Anterior cingulate cortex (tissue), 58 donors: ENCODE measurements at places on chromosomes 6 and 20.

- DNase-seq: peak; percentile 12
These were observed 37.4 kb downstream of the GCNT2 start for GRCh38 chr6:10558565-10558964.

GRCh38 chr6:71524201-71524600, 235.6 kb downstream of the OGFRL1 start:
- no peak for DNase-seq

GRCh38 chr6:169271158-169271876, 17.7 kb upstream of the THBS2 start:
- no peak for DNase-seq

- DNase-seq: no peak
These were observed 1.3 kb upstream of the FNDC11 start for GRCh38 chr20:63552481-63553249.

GRCh38 chr6:140436023-140436811, 1061.8 kb upstream of the CITED2 start:
- no peak for DNase-seq

GRCh38 chr6:36597775-36598174, 3.6 kb downstream of the SRSF3 start:
- DNase-seq: no peak

DNA sequence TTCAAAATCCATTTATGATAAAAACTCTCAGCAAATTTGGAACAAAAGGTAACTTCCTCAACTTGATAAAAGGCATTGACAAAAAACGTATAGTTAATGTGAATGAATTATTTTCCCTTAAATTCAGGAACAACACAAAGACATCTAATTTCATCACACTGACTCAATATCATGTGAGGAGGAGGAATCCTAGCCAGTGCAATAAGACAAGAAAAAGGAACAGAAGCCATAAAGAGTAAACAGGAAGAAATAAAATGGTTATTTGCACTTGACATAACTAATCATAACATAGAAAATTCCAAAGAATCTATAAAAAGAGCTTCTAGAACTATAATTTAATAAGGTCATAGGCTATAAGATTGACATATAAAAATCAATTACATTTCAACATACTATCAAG, 31.4 kb downstream of the CHD6 start:
- DNase-seq: no peak

DNA sequence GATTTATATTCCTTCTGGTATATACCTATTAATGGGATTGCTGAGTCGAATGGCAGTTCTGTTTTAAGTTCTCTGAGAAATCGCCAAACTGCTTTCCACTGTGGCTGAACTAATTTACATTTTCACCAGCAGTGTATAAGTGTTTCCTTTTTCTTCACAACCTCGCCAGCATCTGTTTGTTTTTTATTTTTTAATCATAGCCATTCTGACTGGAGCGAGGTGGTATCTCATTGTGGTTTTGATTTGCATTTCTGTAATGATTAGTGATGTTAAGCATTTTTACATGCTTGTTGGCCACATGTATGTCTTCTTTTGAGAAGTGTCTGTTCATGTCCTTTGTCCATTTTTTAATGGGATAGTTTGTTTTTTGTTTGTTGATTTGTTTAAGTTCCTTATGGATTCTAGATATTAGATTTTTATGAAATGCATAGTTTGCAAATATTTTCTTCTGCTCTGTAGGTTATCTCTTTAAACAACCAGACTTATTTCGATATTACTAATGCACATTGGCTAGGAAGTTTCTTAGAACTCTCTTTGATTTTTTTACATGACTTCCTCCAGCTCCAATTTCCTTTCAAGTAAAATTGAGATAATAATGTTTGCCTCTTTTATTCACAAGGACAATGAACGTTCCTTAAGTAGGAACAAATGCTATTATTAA, 12.2 kb upstream of the VNN1 start:
- DNase-seq: no peak

DNA sequence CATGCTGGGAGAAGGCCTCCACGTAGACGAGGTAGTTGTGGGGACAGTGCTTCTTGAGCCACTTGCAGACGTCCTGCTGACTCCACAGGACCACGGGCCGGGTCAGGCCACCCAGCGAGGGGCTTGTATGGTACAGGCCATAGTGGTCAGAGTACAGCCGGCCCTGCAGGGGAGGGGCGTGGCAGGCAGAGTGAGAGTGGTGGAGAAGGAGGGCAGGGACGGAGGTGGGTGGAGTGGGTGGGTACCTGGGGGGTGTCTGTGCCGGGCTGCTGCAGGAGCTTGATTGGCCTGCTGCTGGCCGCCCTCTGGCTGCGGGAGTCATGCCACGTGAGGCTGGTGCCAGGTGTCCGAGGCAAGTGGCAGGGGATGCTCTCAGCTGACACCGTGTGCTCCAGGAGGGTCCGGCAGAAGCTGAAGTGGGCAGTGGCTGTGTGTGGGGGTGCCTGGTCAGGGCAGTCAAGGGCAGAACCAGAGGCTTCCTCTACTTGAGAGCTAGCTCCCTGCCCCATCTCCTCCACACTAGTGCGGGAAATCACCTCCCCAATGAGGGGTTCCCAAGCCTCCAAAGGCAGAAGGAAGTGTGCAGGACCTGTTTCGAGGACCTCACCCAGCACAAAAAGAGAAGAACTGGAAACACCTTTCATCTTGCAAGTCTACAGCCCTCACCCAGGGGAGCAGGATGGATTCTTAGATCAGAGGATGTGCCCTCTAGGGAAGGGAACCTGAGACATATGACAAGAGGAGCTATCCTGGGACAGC, 2.3 kb downstream of the SAMD10 start:
- DNase-seq: no peak

GRCh38 chr6:156013155-156013554, 557.5 kb upstream of the NOX3 start:
- DNase-seq: no peak

DNA sequence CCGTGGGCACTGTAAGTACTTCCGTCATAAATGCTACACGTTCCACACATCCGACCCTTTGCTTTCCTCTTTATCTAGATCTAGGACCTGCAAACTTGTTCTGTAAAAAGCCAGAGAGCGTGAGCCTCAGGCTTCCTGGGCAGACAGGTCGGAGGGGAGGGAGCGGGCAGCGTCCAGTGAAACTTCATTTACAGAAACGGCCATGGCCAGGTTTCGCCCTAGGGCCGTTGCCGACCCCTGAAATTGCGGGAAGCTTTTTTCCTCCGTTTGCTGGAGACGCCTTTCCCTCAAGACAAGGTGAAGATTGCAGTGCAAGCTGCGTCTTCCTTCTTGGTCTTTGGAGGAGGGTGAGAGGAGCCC, 155.4 kb downstream of the DLL1 start:
- DNase-seq: no peak

DNA sequence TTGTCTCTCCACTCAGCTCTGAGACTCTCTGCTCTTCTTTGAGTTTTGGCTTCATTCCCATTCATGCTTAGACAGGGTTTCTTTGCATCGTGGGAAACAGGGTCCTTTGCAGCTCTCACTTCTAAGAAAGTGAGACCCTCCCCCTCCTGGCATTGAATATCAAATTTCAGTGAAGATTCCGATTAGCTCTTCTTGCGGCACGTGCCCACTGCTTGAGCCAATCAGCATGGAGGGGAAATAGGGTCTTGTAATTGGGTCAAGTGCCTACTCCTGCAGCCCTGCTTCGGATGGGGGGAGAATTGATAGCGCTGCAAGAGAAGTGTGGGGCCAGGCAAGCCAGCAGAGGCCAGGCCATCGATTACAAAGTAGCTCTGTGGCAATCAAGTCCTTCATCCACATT, 69.6 kb downstream of the TFAP2C start:
- DNase-seq: no peak

DNA sequence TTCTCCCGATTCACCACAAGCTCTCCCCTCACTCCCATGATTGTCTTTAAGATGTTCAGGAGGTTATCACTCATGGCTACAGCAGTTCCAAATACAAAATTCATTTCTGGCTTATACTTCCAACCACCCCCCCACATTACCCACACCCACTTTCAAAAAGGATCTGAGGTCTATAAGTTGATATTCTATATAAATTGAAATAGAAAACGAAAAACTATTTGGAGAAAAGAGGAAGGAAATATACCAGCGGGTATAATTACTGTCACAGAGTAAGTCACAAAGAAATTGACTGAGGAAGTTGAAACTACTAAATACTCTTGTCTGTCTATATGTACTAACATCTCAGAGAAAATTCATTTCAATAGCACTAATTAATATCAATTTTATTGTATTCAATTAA, 112.7 kb upstream of the TNFAIP3 start:
- DNase-seq: no peak

DNA sequence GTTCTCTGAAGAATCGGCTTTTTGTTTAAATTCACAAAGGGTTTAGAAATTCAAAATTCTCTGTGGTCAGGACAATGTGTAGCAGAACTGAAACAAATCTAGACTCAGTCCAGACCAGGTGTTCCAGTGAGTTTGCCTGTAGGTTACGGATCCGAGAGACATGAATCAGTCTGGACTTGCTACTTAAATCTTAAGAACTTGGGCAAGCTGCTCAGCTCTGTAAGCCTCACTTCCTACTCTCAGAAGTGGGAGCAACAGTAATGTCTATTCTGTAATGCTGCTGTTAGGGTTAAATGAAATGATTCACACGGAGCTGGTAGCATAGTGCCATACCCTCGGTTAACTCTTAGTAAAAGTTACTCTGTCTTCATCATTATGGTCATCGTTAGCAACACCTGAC, 37.7 kb downstream of the HECA start:
- DNase-seq: no peak

DNA sequence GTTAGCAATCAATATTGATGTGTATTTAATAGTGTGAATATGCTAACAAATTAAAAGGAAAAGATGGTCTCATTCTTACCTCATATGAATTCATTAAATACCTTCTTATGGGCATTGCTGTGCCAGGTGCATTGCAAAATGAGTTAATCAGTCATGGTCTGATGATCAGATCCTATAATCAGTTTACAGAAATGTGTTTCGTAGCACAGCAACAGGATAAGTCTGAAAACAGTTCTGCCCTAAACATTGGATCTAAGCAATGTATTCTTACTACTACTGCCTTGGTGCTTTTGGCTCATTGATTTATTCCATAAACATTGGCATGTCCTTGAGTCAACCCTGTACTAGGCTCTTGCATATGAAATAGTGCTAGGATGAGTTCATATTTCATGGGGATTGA, 417.0 kb upstream of the JAG1 start:
- no peak for DNase-seq

DNA sequence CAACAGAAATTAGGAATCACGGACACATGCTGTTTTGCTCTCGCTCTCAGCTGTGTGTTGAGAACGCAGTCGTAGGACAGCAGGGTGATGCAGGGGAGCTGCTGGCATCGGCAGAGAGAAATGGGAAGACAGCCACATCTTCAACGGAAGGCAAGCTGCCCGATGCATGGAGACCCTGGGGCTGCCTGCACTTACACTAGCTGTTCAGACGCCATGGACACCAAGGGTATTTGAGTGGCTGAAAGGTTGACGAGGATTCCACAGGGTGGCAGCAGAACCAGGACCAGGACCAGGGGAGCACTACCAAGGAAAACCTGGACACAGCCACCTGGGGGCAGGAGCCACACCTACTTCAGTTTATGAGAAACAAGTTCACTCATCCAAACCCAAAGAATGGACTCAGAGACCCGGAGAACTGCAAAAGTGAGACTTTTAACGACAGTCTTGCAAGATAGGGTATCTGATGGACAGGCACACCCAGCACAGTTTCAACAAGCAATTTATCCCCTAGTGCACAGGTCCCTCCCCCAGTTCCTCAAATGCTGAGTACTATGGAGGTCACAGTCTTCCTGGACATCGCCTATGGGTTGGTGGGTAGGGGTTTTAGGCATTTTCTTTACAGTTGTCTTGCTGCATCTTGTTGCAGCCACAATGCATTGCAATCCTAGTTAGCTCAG, 56.3 kb upstream of the ENTPD6 start:
- DNase-seq: no peak

DNA sequence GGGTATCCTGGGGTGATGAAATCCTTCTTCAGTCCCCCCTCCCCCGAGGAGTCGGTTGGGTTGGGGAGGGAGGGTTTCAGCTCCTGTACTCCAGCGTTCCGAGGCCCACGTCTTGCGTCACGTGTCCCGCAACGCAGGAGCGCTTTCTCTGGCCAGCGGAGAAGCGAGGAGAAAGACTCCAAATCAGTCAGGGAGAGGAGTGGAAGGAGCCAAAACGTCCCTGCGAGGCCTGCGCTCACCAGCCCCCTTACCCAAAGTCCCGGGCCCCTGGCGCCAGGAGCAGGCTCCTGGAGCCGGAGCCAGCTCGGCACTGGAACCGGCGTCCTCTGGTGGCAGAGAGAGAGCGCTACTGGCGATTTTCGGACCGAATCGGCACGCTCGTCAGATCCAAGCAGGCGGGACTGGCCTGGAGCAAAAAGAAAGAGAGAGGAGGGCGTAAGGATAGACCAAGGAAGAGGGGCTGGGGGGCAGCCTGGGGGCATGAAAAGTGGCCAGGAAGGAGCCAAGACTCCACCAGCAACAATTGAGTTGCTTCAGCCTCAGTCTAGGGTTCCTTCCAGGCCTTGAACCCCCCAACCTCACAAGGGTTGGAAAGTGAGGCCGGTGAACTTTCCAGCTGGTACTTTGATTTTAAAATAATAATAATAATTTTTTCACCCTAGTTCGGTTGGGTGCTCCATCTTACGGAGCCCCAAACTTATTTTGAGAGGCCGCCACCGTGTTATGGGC, at the start of gene GNAS:
Gene GNAS (plus strand): TSS at position 174 of the 729 bp plus-strand sequence.
- DNase-seq: no peak

GRCh38 chr20:14441201-14441600, 103.8 kb upstream of the FLRT3 start:
- DNase-seq: no peak

DNA sequence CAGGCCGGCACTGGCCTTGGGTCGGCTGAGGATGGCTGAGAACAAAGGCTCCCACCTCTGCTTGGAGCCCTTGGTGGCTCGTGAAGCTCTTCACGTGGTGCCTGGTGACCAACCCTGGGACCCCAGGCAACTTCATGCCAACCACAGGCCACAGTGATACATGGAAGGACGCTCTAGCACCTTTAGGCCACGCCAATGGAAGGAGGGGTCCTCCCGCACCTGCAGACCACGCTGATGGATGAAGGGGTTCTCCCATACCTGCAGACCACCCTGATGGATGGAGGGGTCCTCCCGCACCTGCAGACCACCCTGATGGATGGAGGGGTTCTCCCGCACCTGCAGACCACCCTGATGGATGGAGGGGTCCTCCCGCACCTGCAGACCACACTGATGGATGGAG, 62.5 kb downstream of the ERMARD start:
- DNase-seq: no peak

GRCh38 chr20:47843886-47844567, 58.7 kb upstream of the SULF2 start:
- no peak for DNase-seq

- DNase-seq: no peak
These were observed 280.2 kb downstream of the ADGB start for GRCh38 chr6:146878952-146879340.

GRCh38 chr6:13436399-13437217, 50.8 kb downstream of the GFOD1 start:
- DNase-seq: no peak
